ENCODE measurements at places on chromosomes 1 and 21.

DNA sequence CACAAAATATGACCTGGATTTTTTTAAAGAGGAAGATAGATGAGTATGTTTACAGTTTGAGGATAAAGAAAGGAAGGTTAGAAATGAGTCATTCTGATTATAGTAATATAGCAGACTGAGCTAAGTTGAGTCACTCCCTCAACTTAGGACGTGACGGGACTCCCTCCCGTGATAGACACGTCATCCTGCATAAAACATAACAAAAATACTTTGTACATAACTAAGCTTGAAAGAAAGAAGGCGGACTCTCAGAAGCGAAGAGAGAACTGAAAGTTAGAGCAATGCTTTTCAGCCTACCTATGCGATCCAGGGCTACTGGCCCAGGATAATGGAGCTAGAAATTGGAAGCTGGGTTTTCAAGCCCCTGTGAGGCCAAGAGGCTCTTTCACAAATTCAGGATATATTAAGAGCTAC lies 53.0 kb upstream of the DESI2 start:
- peak; percentile 84 for DNase-seq

DNA sequence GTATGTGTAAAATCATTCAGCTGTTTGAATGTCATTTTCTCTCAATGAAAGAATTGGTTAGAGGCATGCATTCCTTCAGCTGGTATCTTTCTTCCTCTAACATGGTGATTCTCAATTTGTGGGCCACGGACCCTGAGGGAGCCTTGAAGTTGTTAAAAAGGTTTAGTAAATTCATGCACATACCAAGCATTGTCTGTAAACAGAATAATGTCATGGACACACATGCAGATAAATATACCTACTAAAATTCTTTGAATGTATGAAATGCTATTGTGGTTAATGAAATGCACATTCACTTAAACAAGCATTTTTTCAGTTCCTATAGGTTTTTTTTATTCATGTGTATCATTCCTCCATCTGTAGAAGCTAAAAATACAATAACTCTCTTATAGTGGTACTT lies 65.4 kb downstream of the PBX1 start:
- DNase-seq: no peak

- peak; percentile 7 for DNase-seq
Measured at GRCh38 chr1:190205713-190206112, 272.0 kb downstream of the BRINP3 start.

DNA sequence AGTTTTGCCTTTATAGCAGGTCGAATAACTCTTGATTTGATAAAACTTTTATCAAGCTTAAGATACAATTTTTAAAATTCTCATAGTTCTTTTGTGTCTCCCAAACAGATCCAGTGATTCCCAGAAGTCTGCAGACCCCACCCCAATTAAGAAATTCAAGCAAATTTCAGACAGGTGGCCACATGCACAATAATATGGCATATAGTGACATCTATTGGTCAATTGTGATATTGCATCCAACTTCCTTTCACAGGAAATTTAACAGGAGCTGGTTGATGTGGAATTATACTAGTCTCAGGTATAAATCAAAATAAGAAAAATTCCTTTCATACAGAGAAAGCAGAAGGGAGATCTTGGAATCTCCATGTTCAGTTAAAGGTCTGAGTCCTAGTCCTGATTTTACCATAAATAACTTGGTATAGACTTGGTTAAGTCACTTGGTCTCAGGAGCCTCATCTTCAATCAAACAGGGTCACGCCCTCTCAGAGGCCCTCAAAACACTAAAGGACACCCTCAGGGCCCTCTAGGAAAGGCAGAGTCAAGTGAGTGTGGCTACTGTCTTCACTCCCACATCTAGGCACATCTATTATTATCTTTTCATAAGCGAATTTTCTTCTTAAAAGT lies 24.1 kb downstream of the PIGM start:
- DNase-seq: no peak

DNA sequence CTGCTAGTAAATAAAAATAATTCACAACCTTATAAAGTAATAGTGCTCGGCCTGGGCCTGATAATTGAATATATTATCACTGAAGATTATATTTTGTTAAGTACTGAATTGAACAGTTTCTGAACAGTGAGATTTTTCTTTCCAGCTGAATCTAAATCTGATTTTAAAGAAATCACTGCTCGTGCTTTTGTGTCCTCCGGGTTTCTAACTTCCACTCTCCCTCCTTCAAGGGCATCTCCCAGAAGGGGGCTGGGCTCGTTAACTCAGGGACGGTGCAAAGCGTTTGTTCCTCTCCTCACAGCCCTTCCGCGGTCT lies 823 bp upstream of the KIF1B start:
- DNase-seq: no peak

DNA sequence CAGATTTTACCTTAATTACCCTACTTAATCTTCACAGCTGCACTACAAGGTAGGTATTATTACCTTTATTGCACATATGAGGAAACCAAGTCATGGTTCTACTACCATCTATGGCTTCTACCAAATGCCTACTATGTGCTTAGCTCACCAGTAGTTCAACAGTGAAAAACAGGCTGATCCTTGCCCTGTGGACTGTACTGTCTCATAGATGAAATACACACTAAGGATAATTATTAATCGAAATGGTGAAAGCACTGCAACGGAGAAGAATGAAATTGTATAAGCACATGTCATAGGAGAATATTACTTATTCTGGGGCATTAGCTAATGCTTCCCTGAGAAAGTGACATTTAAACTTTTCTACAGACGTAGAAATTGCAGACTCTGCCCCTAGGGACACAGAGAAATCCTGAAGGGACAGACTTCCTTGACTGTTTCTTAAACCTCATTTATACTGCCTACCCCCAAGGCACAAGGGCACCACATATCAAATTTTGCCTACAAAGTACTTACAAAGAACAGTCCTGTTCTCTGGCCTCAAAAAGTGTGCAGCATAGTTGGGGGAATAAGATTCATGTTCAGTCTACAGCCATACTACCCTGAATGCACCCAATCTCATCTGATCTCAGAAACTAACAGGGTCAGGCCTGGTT lies 148.4 kb upstream of the ZC3H11B start:
- no peak for DNase-seq

- no peak for DNase-seq
Measured at GRCh38 chr1:245485996-245486395, 331.2 kb downstream of the KIF26B start.

DNA sequence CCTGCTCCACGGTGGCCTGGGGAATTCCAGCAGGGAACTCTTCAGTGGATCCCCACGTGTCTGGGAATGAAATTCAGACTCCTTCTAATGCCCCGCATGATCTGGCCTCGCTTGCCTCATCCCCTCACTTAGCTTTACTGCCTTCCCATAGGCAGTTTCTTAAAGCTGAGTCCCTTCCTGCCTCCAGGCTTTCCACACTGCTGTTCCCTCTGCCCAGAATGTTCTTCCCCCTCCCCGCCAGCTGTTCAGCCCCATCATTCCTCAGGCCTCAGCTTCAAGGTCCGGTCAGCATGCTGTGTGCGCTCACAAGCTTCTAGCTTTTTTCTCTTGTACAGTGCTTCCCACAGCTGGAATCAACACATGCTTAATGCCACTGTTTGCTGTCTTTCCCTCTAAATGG lies 54.9 kb upstream of the WASF2 start:
- no peak for DNase-seq
